Cerebellum (tissue), 4 donors: ENCODE measurements at places on chromosomes 13 and 19. TPM values are rescaled to one million over a fixed set of nuclear protein-coding genes. Genes with fewer than 3 reads are reported as not detected.

The OR7D2 gene
- not detected for total RNA-seq

The PTH2 gene
- total RNA-seq: not detected

The YJEFN3 gene
- total RNA-seq: 2.8 TPM

The PCP2 gene
- total RNA-seq: 1.00 TPM

DNA sequence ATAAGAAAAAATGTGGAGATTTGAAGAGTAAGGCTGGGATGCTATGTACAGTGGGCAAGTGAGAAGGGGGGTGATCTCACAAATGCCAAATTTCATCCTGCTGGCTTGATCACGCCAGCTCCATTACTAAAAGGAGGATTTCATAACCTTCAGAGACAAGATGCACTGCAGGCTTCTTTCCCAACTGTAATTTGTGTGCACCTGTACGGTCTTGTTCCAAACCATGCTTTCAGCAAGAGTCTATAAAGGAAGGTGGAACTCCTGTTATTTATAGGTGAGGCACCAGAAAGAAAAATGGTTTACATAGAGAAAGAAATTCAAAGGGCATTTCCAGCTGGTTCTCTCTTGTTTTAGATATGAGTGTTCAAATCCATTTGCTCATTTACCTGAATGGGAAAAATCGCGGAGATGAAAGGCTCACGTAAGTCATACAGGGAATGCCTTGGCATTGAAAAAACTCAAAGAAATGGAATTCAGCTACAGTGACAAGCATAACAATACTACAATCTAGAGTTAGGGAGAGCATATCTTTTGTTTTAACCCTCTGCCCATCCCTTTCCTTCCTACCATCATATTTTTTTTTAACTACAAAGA, 13.3 kb downstream of the EFNB2 start:
- DNase-seq: no peak

GRCh38 chr13:46686171-46686570, 110.8 kb downstream of the ESD start:
- DNase-seq: no peak

GRCh38 chr13:73754727-73755292, 379.4 kb downstream of the KLF12 start:
- peak; percentile 38 for DNase-seq

- no peak for DNase-seq
Observed at GRCh38 chr13:56271686-56272085, 869.0 kb upstream of the PRR20A start.

DNA sequence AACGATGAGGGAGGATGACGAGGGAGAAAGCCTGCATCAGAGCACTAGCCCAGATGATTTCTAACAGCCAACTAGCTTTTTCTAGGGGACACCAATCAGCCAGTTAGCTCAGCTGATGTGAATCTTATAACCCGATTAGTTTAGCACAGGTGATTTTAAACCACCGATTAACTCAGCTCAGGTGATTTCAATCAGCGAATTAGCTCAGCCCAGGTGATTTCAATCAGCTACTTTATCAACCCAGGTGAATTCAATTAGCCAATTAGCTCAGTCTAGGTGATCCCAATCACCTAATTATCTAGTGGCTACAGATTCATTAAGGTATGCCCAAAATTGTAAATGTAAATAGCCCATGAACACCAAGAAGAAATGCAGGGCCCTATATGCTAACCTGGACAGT, 146.9 kb downstream of the ZNF486 start:
- DNase-seq: no peak

- no peak for DNase-seq
Observed at GRCh38 chr13:24627946-24628345, 52.3 kb upstream of the ATP12A start.

- no peak for DNase-seq
Observed at GRCh38 chr13:47628666-47629065, 372.4 kb downstream of the SUCLA2 start.

- DNase-seq: peak; percentile 47
Observed at GRCh38 chr19:18596752-18597157, 8.2 kb downstream of the REX1BD start.

GRCh38 chr19:47036097-47036651, 12.2 kb downstream of the TMEM160 start:
- DNase-seq: no peak

DNA sequence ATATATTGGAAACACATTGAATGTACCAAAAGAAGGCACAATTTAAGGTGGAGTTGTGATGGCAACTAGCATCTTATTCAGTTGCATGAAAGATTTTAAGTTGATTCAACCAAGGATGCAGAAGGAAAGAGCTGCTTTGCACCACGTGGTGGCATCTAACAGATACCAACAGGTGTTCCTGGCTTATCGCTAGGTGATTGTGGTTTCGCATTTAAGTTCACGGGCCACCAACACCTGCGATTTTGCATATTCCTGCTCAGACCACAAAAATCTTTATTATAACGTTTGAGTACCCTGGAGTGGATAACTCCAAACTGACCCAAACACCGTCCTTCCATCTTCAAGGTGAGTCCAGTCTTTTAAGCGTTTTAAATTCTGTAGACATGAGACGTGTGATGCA, 45.3 kb downstream of the RGCC start:
- DNase-seq: no peak
